ENCODE measurements at places on chromosomes 5 and 9.

DNA sequence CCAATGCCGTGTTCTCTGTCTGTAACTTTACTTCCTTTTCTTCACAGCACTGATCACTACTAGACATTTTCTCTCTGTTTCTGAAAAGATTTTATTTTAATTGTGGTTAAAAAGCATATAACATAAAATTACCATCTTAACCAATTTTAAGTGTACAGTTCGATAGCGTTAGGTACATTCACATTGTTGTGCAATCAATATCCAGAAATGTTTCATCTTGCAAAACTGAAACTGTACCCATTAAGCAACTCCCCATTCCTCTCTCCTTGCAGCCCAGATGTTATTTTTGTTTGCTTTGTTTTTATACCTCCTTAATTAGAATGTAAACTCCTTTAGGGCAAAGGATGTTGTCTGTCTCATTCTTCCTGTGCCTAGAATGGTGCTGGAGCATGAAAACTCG is 47.5 kb downstream of the COL27A1 start:
- no peak for DNase-seq

DNA sequence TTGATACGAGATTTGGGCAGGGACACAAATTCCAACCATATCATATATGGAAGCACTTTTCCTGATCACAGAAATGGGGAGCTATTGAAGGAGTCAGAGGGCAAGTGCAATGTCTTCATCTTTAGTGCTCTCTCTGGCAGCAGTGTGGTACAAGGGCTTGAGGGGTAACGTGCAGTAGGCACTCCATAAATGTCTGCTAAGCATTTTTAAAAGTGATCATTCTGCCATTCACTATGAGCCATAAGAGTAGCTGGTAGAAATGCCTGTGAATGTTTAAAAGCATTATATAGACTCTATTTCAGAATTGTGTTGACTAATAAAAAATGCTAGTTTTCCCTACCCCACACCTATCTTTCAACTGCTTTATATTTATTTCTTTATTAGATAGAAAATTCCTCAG is 61.1 kb upstream of the DHFR start:
- DNase-seq, result no peak

GRCh38 chr9:134258828-134259546 is 67.3 kb upstream of the RXRA start:
- no peak for DNase-seq

DNA sequence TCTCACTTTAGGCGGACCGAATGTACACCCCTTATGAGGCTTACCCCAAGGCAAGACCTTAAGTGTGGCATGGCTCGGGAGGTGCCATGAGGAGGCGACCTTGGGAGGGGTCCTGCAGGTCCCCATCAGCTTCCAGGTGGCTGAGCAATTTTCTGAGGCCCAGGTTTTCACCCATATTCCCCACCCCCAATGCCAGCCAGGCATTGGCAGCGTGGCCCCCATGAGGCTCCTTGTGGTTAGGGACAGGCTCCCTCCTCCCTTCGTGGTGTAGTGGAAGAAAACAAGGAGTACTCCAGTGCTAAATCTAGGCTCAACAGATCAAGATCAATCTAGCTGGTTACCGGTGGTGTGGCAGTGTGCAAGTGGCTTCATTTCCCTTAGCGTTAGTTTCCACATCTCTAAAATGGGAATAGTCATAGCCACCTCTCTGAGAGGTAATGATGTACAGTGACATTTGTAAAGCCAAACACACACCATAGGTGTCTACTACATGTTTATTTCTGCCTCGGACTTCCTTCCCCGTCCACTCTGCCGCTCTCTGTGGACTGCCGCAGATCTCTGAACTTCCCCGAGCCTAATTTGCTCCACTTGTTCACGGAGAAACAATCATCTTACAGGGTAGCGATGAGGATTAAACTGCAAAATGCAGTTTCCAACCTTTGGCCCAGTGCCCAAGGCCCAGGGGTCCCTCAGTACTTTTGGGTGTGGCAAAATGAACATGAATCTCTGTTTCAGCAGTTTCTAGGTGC is 8.4 kb downstream of the LHX2 start:
- no peak for DNase-seq

DNA sequence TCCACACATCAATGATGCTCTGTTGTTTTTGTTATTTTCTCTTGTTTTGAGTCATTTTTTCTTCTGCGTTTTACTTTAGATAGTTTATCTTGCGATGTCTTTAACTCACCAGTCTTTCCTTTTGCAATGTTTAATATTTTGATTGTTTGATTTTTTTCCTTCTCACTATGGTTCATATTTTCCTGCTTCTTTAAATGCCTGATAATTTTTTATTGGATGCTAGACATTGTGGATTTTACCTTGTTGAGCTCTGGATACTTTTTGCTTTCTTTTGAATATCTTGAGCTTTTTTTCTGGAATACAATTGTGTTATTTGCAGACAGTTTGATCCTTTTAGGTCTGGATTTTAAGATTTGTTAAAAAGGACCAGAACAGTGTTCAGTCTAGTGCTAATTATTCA is 55.2 kb upstream of the GAS1 start:
- no peak for DNase-seq

GRCh38 chr9:4114569-4115505 is 185.0 kb downstream of the GLIS3 start:
- no peak for DNase-seq

- DNase-seq, result no peak
These were observed 198.1 kb downstream of the CSNK1G3 start for GRCh38 chr5:123710031-123710430.

GRCh38 chr5:36242534-36243485 is 1.1 kb upstream of the NADK2 start:
- DNase-seq, result no peak

DNA sequence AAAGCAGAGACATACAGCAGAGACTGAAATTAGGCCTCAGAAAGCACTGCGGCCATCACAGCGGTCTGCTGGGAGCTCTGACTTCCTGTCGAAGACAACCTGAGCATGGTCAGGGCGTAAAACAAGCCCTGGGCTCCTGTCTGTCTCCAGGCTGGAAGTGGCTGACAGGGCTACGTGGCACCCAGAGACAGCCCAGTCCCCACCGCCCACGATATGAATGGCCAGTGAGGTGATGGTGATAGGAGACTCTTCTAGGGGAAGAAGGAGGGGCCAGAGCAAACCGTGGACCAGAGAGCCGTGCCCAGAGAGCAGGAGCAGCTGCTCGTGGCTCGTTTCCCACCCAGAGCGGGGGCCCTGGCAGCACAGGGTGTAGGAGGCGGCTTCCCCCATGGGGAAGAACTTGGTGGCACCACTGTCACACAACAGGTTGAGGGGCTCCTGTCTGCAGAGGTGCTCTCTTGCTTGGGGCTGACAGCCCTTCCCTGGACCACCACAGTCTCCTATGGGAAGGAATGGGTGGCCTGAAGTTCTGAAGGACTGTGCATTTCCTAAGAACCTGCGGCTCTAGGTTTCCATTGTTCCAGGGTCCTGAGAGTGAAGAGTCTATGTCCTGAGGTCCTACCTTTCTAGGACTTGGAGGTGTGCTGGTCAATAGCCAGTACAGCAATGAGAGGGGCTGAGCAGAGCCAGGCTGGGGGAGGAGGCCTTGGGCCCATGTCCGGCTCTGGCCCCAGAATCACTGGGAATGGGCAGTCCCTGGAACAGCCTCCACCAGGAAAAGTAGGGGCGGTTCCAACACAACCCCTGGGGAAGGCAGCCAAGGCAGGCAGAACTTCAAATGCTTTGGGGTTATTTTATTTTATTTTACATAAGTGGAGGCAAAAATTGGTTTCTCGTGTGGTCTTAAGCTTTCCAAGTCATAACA is 56.4 kb downstream of the BARX1 start:
- DNase-seq, result no peak

- DNase-seq, result no peak
These were observed 31.5 kb upstream of the RGMB start for GRCh38 chr5:98741926-98742325.

DNA sequence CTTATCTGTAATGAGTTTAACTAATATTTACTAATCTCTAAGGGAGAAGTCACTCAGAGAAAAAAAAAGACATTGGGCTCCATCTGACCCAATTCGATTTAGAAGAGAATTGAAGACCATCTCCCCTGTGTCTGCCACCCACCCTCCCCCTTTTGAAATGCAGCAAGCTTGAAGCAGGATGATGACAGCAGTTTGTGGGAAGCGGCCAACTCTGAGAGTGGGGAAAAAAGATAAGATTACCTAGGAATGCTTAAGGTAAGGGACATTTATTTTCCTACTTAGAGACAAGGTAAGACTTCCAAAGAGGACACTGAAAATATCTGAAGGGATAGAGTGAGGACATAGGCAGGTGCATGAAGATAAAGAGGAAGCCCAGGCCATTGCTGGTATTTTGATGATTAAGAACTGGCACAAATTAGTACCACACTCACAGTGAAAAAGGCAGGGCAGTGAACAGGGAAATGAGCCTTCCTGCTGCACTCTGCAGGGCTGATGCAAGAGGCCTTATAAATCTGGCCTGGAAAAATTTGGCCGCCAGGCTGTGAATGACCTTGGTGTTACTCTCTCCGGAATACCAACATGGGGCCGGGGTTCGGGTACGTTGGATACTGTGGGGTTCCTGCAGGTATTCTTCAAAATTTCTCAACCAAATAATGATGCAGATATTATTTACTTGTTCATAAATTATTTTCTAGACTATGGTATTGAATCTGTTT is 42.3 kb downstream of the HTR1A start:
- DNase-seq, result no peak

DNA sequence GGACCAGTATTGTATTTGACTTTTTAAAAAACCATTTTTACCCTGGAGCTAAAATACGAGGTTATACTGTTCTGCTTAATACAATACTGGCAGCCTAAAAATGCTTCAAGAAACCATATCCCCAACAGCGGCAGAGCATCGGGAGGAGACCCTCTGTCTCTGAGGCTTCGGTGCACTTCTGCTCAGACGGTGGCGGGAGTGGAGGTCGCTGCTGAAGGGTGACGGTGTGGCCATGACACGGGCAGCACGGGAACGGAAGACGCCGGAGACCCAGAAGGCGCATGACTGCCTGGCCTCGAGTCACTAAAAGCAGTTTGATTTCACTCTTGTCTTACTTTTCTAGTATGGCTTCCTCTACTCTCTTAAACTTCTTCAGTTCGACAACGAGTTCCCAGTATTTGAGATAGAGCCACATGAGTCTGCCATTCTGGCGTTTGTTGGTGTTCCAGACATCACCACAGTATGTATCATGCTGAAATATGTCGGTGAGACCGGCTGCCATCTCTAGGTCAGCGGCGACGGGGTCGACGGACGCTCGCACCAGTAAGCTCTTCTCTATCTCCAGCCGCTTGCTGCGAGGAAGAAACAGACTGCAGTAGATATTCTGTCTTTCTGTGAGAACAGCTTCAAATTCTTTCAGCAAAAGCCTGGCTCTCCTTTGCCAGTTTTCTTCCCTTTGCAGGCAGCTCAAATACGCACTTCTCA is 12.8 kb downstream of the CCDC127 start:
- no peak for DNase-seq

GRCh38 chr5:180486636-180487149 is 7.5 kb upstream of the CNOT6 start:
- no peak for DNase-seq

- no peak for DNase-seq
These were observed 525.9 kb upstream of the CLINT1 start for GRCh38 chr5:158384535-158385481.

DNA sequence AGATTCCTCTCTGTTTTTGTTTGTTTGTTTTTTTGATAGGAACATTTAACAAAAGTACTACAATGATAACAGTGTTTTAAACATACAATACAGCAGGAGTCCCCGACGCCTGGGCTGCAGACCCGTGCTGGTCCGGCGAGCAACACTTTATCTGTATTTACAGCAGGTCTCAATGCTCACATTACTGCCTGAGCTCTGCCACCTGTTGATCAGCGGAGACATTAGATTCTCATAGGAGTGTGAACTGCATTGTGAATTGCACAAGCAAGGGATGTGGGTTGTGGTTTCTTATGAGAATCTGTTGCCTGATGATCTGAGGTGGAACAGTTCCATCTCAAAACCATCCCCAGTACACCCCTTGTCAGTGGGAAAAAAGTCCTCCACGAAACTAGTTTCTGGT is 1068.5 kb upstream of the CDH10 start:
- DNase-seq, result no peak

- no peak for DNase-seq
These were observed 159.2 kb upstream of the ALDH1B1 start for GRCh38 chr9:38233343-38233742.
